Activated naive CD4-positive, alpha-beta T cell treated with anti-CD3 and anti-CD28 coated beads, Interleukin-2, amount 10 ng/mL, durations not matched to agents 7 days and 5 days (primary cell): ENCODE measurements at places on chromosomes 5 and 9.

- peaks cover 18% of the 10 kb centered on the region for H3K27me3 ChIP-seq
- no peak overlapping the region for H3K27ac ChIP-seq
- no peak overlapping the region for H3K4me3 ChIP-seq
- peak; percentile 45 for DNase-seq
Measured at GRCh38 chr9:125255781-125256391, 5.7 kb upstream of the GAPVD1 start.

DNA sequence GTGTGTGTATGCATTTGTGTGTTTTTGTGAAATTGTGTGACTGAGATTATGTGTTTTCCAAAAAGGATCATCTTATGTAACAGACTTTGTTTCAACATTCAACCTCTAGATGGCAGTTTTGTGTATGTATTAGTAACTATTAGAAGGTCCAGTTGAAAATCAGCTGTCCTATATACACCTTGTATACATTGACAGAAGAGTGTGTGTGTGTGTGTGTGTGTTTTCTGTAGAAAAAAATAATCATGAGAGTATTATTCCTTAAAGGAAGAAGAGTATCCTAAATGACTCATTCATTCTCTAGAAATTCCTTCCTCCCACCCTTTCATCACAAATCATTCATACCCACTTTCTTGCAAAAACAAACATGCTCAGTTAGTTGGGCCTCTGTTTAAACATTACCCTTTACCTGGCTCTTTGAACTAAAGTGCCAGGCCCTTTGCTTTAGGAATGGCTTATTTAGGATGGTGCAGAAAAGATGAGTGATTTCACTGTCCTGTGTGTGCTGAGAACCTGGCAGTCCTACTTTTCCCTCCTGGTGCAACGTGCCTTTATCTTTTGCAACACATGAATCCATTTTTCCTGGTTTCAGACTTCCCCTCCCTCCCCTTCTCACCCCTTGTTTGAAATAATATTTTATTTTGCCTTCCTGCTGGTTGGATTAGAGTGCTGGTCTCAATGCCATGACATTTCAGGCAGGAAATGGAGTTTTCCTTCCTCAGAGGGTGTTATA is 152.2 kb downstream of the ARHGAP26 start:
- H3K4me3 ChIP-seq: no peak overlapping the region
- H3K4me1 ChIP-seq: peaks cover 23% of the 10 kb centered on the region
- no peak for DNase-seq
- H3K27me3 ChIP-seq: no peaks in the 10 kb centered on the region
- H3K27ac ChIP-seq: peak overlapping the region; percentile 47

DNA sequence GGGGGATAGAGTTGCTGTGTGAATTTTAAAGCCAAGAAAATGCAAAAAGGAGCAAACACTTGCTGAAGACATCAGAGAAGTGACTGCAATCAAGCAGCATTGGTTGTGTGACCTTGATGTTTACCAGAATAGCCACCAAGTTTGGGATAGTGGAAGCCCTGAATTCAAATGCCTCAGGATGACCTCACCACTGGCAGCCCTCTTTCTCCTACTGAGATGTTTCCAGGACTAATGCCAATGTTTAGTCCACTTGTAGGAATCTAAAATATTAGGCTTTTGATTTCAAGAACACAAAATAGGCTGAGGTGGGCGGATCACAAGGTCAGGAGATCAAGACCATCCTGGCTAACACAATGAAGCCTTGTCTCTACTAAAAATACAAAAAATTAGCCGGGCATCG is 112.2 kb upstream of the NUDT12 start:
- H3K4me1 ChIP-seq: no peaks in the 10 kb centered on the region
- H3K27me3 ChIP-seq: no peaks in the 10 kb centered on the region
- H3K4me3 ChIP-seq: no peak overlapping the region

DNA sequence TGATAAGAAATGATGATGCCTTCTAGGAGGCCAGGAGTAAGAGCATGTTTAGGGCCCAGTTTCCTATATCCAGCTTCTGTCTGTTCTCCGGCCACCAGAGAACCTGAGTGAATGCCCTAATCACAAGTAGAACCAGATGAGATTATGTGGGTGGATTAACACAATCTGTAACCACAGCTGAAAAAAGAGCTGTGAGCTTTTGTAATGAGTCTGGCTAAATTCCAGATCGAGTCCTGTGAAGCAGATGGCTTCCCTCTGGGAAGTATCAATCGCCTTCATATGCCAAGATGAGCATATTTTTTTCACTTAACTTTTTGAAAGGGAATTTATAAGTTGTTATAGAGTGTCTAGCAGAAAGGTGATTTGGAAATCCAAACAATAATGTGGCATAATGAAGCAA is 99.8 kb downstream of the NNT start:
- H3K27ac ChIP-seq: no peak overlapping the region
- H3K27me3 ChIP-seq: no peaks in the 10 kb centered on the region
- peaks cover 44% of the 10 kb centered on the region for H3K36me3 ChIP-seq
- no peak overlapping the region for H3K4me3 ChIP-seq
- no peak for DNase-seq
- no peaks in the 10 kb centered on the region for H3K4me1 ChIP-seq

- H3K27me3 ChIP-seq: no peaks in the 10 kb centered on the region
- DNase-seq: no peak
- H3K4me1 ChIP-seq: no peaks in the 10 kb centered on the region
Measured at GRCh38 chr9:108582726-108583125, 273.1 kb downstream of the ACTL7B start.

GRCh38 chr5:132747616-132748440 is 602 bp downstream of the CCNI2 start:
- peak; percentile 65 for DNase-seq
- peak overlapping the region; percentile 33 for H3K27ac ChIP-seq
- peaks cover 15% of the 10 kb centered on the region for H3K4me1 ChIP-seq
- H3K27me3 ChIP-seq: peaks cover 25% of the 10 kb centered on the region

GRCh38 chr5:160438316-160439204 is 16.9 kb downstream of the PTTG1 start:
- peak overlapping the region; percentile 80 for H3K4me3 ChIP-seq
- peaks cover 16% of the 10 kb centered on the region for H3K27me3 ChIP-seq
- DNase-seq: peak; percentile 73
- H3K4me1 ChIP-seq: peaks cover 27% of the 10 kb centered on the region

- no peaks in the 10 kb centered on the region for H3K4me1 ChIP-seq
- H3K27me3 ChIP-seq: no peaks in the 10 kb centered on the region
- DNase-seq: no peak
- H3K27ac ChIP-seq: no peak overlapping the region
- no peak overlapping the region for H3K4me3 ChIP-seq
Measured at GRCh38 chr5:16784088-16784487, 152.0 kb downstream of the MYO10 start.

GRCh38 chr5:59007460-59008063 is 424.7 kb downstream of the RAB3C start:
- H3K36me3 ChIP-seq: peaks cover 55% of the 10 kb centered on the region
- H3K4me1 ChIP-seq: peaks cover 61% of the 10 kb centered on the region
- no peak overlapping the region for H3K27ac ChIP-seq
- H3K4me3 ChIP-seq: no peak overlapping the region
- H3K27me3 ChIP-seq: no peaks in the 10 kb centered on the region

DNA sequence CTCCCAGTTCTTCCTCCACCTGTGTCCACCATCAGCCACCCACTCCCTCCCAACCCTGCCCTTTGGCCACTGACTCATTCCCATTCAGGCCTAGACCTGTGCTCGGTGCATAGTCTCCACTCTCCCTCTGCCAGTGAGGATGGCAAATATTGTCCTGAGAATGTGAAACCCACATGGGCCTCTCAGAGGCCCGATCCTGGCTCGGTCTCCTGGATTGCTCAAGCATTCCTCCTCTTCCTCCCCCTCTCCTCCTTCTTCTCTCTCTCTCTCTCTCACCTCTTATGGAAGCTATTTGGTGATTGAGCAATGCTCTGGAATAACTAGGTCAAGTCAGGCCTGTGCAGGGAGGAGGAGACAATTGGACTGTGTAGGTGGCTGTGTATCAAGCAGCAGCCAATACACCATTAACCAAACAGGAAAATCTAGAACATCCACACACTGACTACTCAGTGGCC is 99.9 kb downstream of the KLF4 start:
- no peak overlapping the region for H3K27ac ChIP-seq
- H3K27me3 ChIP-seq: peaks cover 6% of the 10 kb centered on the region
- H3K36me3 ChIP-seq: no peaks in the 10 kb centered on the region
- H3K4me3 ChIP-seq: no peak overlapping the region
- DNase-seq: no peak

DNA sequence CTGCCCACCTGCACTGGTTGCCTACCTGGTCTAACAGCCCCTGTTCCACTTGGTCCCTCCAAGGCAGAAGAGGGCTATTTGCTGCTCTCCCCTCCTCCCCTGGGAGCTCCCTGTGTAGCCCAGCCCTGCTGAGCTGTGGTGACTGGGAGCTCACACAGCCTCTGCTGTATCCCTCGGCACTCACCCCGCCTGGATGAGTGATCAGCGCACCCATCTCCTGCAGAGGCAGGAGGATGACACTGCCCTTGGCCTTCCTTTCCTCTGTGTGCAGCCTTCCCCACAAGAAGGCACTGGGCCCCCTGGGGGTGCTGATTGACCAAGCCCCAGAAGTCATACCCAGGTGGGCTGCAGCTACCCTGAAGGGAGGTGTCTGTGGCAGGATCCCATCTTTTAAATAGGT is 134.2 kb downstream of the ADAMTS2 start:
- DNase-seq: no peak
- no peak overlapping the region for H3K27ac ChIP-seq
- no peak overlapping the region for H3K4me3 ChIP-seq
- no peaks in the 10 kb centered on the region for H3K27me3 ChIP-seq
- no peaks in the 10 kb centered on the region for H3K36me3 ChIP-seq

GRCh38 chr5:159905496-159905895 is 10.8 kb upstream of the ADRA1B start:
- H3K4me3 ChIP-seq: no peak overlapping the region
- DNase-seq: no peak
- H3K4me1 ChIP-seq: peaks cover 3% of the 10 kb centered on the region
- no peaks in the 10 kb centered on the region for H3K36me3 ChIP-seq
- peaks cover 15% of the 10 kb centered on the region for H3K27me3 ChIP-seq
- no peak overlapping the region for H3K27ac ChIP-seq
